ENCODE measurements at places on chromosomes 16 and 17. TPM values are rescaled to one million over a fixed set of nuclear protein-coding genes. Genes with fewer than 3 reads are reported as not detected.

The CCL17 gene
- total RNA-seq = not detected

The CX3CL1 gene
- 0.08 TPM for total RNA-seq

The OVCA2 gene
- 63.4 TPM for total RNA-seq

The SGCA gene
- total RNA-seq = 1.9 TPM

The REXO5 gene
- 4.6 TPM for total RNA-seq

The TRPV3 gene
- 0.25 TPM for total RNA-seq

The CEP20 gene
- 41.9 TPM for total RNA-seq

The ZNF469 gene
- 9.6 TPM for total RNA-seq

The FOXF1 gene
- total RNA-seq = not detected

The TK2 gene
- total RNA-seq = 18.5 TPM

The CRYM gene
- total RNA-seq = 2.5 TPM

The TP53TG3B gene
- not detected for total RNA-seq

The SP2 gene
- total RNA-seq = 17.7 TPM

The SEPTIN1 gene
- 2.0 TPM for total RNA-seq

The FNDC8 gene
- total RNA-seq = not detected

The PPP1R27 gene
- not detected for total RNA-seq

The SPATA22 gene
- not detected for total RNA-seq

The CDYL2 gene
- total RNA-seq = 0.33 TPM

The SPNS2 gene
- total RNA-seq = 21.8 TPM

The MARCHF10 gene
- 1.8 TPM for total RNA-seq

The MFSD6L gene
- not detected for total RNA-seq

The HSF5 gene
- total RNA-seq = not detected
